ENCODE measurements at places on chromosomes 2 and 18.
A peak's percentile ranks its signal among the peaks of the same experiment; 100 is the strongest.

GRCh38 chr2:172011812-172012575 is 12.2 kb downstream of the METAP1D start:
- peak overlapping the region; percentile 51 for H3K4me3 ChIP-seq
- no peak for DNase-seq
- peaks cover 10% of the 10 kb centered on the region for H3K4me1 ChIP-seq
- peaks cover 18% of the 10 kb centered on the region for H3K36me3 ChIP-seq

DNA sequence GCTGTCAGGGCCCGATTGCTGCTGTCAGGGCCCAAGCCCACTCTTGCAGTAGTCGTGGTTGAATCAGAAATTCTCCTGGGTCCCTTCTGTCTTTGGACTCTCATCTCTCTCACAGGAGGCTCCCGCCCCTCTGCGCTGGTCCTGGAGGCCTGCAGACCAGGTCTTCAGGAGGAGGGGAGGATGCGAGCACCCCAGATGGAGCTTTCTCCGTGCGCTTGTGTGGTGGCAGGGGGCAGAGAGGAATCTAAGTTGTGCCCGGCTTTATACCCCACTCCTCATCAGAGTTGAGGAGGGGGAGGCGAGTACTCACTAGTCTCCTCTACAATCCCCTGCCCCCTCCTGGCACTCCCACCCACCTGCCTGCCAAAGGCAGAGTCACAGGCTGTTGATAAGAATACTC is 10.4 kb downstream of the EN1 start:
- H3K27ac ChIP-seq = no peak overlapping the region
- peaks cover 16% of the 10 kb centered on the region for H3K4me1 ChIP-seq
- H3K27me3 ChIP-seq = peaks cover 72% of the 10 kb centered on the region
- peak overlapping the region; percentile 79 for H3K4me3 ChIP-seq
- no peaks in the 10 kb centered on the region for H3K36me3 ChIP-seq
- DNase-seq = no peak

DNA sequence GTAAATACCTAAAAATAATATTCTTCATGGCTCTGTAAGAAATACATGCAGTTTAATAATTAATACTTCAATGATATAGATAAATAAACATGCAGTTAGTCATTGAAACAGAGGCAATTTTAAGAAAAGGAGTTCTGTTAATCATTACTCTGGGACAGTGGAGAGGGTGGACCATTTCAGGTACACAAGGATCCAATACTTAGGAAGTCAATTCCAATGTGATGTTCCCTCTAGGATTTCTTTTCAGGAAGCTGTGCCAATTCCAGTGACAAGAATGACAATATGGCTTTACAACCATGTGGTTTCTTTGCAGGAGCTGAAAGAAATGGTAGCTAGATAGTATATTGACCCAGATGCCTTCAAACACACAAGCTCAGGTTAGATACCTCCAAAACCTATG is 175.8 kb upstream of the NETO1 start:
- no peaks in the 10 kb centered on the region for H3K27me3 ChIP-seq
- no peak overlapping the region for H3K27ac ChIP-seq
- H3K4me3 ChIP-seq = no peak overlapping the region
- H3K36me3 ChIP-seq = no peaks in the 10 kb centered on the region

- no peaks in the 10 kb centered on the region for H3K27me3 ChIP-seq
- no peaks in the 10 kb centered on the region for H3K4me1 ChIP-seq
- no peak for DNase-seq
- H3K36me3 ChIP-seq = peaks cover 37% of the 10 kb centered on the region
Measured at GRCh38 chr18:26350961-26351360, 124.7 kb downstream of the TAF4B start.

- H3K27ac ChIP-seq = no peak overlapping the region
- no peak for DNase-seq
- peaks cover 33% of the 10 kb centered on the region for H3K36me3 ChIP-seq
- no peak overlapping the region for H3K4me3 ChIP-seq
- peaks cover 2% of the 10 kb centered on the region for H3K4me1 ChIP-seq
Measured at GRCh38 chr2:165857876-165858275, 63.8 kb upstream of the GALNT3 start.

DNA sequence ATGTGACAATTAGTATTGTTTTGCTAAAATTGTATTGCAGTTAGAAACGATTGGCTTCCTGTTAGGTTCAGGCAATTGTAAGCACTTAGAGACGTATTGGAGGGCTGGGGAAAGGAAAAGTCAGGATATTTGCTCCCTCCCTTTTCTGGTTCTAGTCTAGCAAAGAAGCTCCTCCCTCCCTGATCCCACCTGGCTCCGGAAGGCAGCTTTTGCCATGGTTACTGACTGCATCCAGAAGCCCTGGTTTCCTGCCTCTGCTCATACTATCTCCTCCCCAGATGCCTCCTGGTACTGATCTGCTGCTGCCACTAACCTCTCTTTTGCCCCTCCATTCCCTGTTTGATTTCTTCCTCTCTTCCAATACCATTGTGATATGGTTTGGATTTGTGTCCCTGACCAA is 275.9 kb downstream of the MREG start:
- no peak overlapping the region for H3K4me3 ChIP-seq
- no peak for DNase-seq
- no peak overlapping the region for H3K27ac ChIP-seq
- peaks cover 2% of the 10 kb centered on the region for H3K4me1 ChIP-seq
- peaks cover 18% of the 10 kb centered on the region for H3K27me3 ChIP-seq

DNA sequence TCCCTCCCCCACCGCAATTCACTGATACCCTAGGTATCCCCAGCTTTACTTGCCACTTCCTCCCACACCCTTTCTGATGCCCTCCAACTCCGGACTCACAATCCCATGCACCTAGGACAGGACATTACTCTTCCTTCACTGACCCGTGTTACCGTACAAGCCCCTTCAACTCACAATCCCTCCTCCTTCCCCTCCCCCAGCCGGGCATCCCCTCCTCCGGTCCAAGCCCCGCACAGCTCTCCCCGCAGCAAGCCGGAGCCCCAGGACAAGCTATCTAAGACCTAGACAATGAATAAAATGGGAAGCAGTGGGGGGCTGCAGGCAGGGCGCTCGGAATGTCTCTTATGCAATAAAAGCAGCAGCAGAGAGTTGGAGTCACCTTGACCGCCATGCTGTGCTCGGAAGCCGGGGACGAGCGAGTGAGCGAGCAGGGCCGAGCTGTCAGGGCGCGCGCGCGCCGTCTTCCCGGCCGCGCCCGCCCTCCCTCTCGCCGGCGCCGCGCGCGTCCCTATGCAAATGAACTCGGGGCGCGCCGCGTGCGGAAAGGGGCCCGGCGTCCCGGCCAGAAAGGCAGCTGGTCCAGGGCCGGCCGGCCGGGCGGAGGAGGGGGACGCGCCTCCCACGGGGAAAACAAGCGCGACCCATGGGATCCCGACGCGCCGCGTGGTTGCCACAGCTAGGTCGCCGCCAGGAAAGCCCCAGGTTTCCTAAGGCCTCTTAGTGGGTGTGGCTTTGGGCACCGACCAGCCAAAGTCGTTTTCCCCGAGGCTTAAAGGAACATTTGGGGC is at the start of gene SLC25A12:
Gene SLC25A12, minus strand, starts transcription at position 421 of the 788 bp plus-strand sequence. Its CDS starts 30 bp downstream, at position 391.
- peak; percentile 68 for DNase-seq
- H3K27ac ChIP-seq = peak within 1 kb of the TSS; percentile 94
- peak within 1 kb of the TSS; percentile 99 for H3K4me3 ChIP-seq

DNA sequence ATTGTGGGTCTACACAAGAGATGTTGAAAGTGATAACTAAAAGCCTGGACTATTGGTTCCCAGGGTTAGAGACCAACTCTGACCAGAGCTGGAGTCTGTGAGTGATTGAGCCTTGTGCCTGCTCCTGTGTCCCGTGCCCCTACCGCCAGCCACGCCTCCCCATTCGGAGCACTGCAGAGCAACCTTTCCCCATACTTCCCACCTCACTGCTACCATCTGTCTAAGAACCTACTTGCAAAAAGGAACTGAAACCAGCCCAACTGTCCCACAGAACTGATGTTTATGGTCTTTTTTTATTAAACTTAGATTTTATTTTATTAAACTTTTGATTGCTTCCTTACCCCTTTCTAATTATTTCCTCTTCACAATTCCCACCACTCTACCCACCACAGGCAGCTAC is 300.3 kb upstream of the MGAT5 start:
- no peak overlapping the region for H3K27ac ChIP-seq
- no peak overlapping the region for H3K4me3 ChIP-seq
- peaks cover 22% of the 10 kb centered on the region for H3K27me3 ChIP-seq
- DNase-seq = no peak
- H3K4me1 ChIP-seq = no peaks in the 10 kb centered on the region

DNA sequence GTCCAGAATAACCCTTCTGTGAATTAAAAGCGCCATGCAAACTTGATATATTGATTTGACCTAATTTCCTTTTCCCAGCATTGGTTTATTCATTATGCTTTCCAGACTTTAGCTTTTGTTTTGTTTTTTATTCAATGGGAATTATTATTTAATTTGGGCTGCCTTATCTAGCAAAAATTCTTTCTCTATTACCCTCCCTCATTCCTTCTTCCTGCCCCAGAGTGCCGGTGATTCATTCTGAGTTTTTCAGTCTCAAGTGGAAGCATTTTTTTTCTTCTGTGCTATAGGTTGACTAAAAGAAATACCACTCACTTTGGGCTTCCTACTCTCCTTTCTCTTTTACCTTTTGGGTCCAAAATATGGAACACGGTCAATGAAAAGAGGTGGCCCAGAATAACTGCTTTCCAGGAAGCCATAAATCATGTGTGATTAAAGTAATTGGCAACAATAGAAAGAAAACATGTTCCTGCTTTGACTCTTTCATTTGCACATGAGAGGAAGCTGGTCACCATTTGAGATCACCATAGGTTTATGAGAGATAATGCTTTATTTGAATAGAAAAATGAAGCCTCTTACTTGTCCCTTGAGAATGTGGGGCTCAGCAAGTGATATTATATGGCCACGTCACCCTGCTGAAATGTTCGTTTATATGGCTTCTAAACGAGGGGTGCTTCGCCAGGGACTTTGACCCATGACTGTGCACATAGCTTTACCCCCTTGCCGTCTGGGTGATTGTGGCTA is 422.8 kb upstream of the ZEB2 start:
- no peak overlapping the region for H3K27ac ChIP-seq
- DNase-seq = no peak
- H3K36me3 ChIP-seq = no peaks in the 10 kb centered on the region
- H3K4me3 ChIP-seq = no peak overlapping the region
- H3K4me1 ChIP-seq = no peaks in the 10 kb centered on the region

DNA sequence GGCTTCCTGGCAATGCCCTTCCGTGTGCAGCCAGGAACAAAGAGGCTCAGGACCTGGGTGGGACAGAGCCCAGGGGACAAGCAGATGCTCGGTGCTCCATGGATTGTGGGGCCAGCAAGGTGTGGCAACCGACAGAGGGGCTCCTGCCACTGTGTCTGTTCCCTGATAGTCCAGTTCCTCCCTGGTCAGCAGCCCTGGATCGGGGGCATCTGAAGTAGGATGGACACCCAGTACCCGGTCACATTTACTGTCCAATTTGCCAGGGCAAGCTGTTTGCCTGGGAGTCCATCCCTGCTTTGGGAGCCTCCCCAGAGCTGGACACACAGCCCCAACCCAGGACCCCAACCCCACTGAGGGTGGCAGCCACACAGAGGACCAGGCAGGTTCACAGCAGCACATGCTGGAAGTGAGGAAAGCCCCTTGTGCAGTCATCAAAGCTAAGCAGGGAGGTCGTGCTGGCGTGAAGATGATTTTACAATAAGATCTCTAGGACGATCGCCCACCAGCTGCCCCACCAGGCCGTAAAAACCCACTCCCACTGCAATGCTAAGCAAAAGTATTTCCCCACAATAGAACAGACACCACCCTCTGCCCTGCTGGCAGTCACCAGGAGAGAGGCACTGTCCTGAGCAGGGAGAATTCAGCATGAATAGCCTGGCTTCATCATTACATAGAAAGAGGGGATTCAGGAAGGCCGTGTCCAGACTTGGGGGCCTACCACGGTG is 141.7 kb downstream of the NDUFA10 start:
- no peaks in the 10 kb centered on the region for H3K4me1 ChIP-seq
- DNase-seq = no peak
- peaks cover 14% of the 10 kb centered on the region for H3K27me3 ChIP-seq

GRCh38 chr2:176392249-176392648 is 123.0 kb downstream of the MTX2 start:
- H3K27me3 ChIP-seq = peaks cover 28% of the 10 kb centered on the region
- H3K27ac ChIP-seq = no peak overlapping the region
- H3K4me1 ChIP-seq = no peaks in the 10 kb centered on the region
- H3K4me3 ChIP-seq = no peak overlapping the region
- no peak for DNase-seq

GRCh38 chr2:43518181-43518580 is 77.7 kb downstream of the THADA start:
- peak overlapping the region; percentile 64 for H3K27ac ChIP-seq
- no peak overlapping the region for H3K4me3 ChIP-seq
- H3K27me3 ChIP-seq = no peaks in the 10 kb centered on the region
- H3K36me3 ChIP-seq = peaks cover 6% of the 10 kb centered on the region
- H3K4me1 ChIP-seq = peaks cover 26% of the 10 kb centered on the region
- DNase-seq = no peak

- peak; percentile 5 for DNase-seq
- H3K36me3 ChIP-seq = no peaks in the 10 kb centered on the region
- peaks cover 11% of the 10 kb centered on the region for H3K4me1 ChIP-seq
- peak overlapping the region; percentile 35 for H3K4me3 ChIP-seq
- H3K27me3 ChIP-seq = no peaks in the 10 kb centered on the region
Measured at GRCh38 chr2:130796290-130796689, 40.4 kb upstream of the ARHGEF4 start.

DNA sequence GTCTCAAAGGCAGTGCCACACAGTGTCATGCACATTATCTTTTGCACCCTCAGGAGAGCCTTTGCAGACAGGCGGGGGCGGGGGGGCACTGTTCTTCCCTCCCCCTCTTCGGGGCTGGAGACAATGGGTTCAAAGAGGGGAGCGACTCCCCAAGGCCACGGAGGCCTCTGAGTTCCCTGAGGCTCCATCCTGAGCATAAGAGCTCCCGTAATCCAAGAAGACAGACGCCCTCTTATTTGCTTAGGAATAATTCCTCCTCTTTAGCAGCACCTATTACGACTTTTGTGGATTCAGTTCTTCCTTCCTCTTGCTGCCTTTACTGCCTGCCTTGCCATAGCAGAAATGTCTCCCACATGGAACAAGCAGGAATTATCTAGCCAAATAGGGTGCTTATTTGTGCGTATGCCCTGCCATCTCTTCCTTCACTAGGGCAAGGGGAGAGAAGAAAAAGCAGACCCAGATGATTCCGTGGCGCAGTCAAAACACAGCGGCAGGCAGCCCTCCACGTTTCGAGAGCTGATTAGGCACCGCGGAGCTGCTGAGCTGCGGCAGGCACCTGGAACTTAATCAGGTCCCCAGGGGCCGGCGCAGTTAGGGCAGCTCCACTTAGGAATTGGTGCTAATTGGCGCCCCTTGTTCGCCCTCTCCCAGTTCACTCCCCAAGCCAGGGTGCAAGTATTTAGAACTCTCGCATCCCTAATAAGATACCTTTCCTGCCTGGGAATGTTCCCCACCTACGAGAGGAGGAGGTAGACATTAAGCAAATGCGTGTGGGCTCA is 233.4 kb upstream of the MYT1L start:
- H3K27ac ChIP-seq = peak overlapping the region; percentile 8
- DNase-seq = no peak
- H3K4me3 ChIP-seq = no peak overlapping the region
- H3K4me1 ChIP-seq = no peaks in the 10 kb centered on the region
- H3K27me3 ChIP-seq = no peaks in the 10 kb centered on the region

GRCh38 chr2:235116885-235117492 is 165.2 kb downstream of the SH3BP4 start:
- no peak overlapping the region for H3K4me3 ChIP-seq
- no peak for DNase-seq
- no peaks in the 10 kb centered on the region for H3K4me1 ChIP-seq
- no peak overlapping the region for H3K27ac ChIP-seq
- H3K36me3 ChIP-seq = no peaks in the 10 kb centered on the region

Data from naive thymus-derived CD8-positive, alpha-beta T cell (primary cell).